Aorta (tissue), 5 donors: ENCODE measurements at places on chromosomes 4 and X. TPM values are rescaled to one million over a fixed set of nuclear protein-coding genes. Genes with fewer than 3 reads are reported as not detected.

DNA sequence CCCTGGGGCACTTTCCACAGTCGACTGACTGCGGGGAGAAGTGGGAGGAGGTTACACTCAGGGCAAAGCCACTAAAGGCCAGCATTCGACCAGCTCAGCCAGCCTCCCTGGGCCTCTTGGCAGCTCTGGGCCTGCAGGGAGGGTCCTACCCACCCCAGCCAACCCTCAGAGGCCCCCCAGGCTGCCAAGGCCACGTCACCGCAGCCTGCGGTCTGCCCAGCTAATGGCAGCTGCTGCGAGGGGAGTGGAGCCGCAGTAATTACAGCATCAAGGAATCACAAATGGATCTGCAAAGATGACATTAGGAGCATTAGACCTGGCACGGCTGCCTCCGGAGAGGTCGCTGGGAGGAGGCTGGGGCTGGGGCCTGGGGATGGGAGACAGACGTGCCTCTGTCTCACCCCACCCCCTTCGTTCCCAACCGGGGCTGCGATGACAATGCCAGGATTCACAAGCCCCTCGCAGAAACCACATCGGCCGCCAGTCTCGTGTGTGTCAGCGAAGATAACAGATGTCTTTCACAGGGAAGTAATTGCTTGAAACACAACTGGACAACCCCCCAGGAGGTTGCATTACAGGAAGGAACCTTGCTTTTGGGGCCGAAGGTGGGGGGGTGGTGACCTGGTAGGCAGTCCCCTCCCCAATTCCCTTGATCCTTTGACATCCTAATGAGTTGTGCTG lies 367.6 kb downstream of the BCOR start:
- H3K27ac ChIP-seq = no peak overlapping the region
- no peaks in the 10 kb centered on the region for H3K36me3 ChIP-seq
- no peak overlapping the region for H3K4me3 ChIP-seq

- H3K4me1 ChIP-seq = no peaks in the 10 kb centered on the region
- no peaks in the 10 kb centered on the region for H3K27me3 ChIP-seq
- no peaks in the 10 kb centered on the region for H3K36me3 ChIP-seq
- H3K4me3 ChIP-seq = no peak overlapping the region
- no peak for DNase-seq
These were observed 3.9 kb upstream of the MFAP3L start for GRCh38 chr4:170030121-170030520.

Gene SPRY1
- 92.6 TPM for polyA plus RNA-seq

Gene RAB41
- polyA plus RNA-seq = not detected

- no peaks in the 10 kb centered on the region for H3K36me3 ChIP-seq
- no peaks in the 10 kb centered on the region for H3K27me3 ChIP-seq
- H3K4me1 ChIP-seq = no peaks in the 10 kb centered on the region
These were observed 528 bp upstream of the SNCA start for GRCh38 chr4:89837385-89837992.

Gene SRPX
- 39.8 TPM for polyA plus RNA-seq
